HepG2 (cell line): ENCODE measurements at places on chromosomes 6 and 20. TPM values are rescaled to one million over a fixed set of nuclear protein-coding genes. Genes with fewer than 3 reads are reported as not detected.

Gene KCNS1
- not detected in 2 replicates for total RNA-seq

DNA sequence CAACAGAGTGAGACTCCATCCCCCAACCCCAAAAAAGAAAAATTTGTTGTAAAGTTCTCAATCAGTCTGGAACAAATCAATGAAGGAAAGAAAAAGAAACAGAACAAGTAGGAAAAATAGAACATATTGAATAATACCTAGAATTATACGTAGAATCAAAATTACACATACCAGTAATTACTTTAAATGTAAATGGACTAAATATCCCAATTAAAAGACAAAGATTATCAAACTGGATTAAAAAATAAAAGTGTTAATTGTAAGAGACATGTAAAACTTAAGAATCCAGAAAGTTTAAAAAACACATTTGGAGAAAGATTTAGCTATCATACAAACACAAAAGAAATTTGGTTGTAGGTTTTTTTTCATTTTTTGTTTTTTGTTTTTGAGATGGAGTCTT is 12.3 kb upstream of the CDYL start:
- H3K36me3 ChIP-seq, result no peaks in the 10 kb centered on the region
- H3K4me3 ChIP-seq, result no peak overlapping the region
- no peak for DNase-seq
- no peak overlapping the region for H3K27ac ChIP-seq
- H3K4me1 ChIP-seq, result no peaks in the 10 kb centered on the region

Gene DNAH8
- total RNA-seq, result not detected in 2 replicates

- no peak overlapping the region for H3K27ac ChIP-seq
- H3K4me1 ChIP-seq, result 0 out of 2 replicates have a peak, but pooled peaks cover 5% of the 10 kb centered on the region
- H3K27me3 ChIP-seq, result peaks cover 34% of the 10 kb centered on the region
- DNase-seq, result peak; percentile 49
Observed at GRCh38 chr20:63495741-63496595, 2.9 kb downstream of the EEF1A2 start.

GRCh38 chr6:36702656-36703055 is 5.0 kb downstream of the RAB44 start:
- no peak for DNase-seq
- no peak overlapping the region for H3K27ac ChIP-seq
- peaks cover 10% of the 10 kb centered on the region; the same call in 1 of the 2 replicates for H3K27me3 ChIP-seq
- H3K4me1 ChIP-seq, result no peaks in the 10 kb centered on the region

DNA sequence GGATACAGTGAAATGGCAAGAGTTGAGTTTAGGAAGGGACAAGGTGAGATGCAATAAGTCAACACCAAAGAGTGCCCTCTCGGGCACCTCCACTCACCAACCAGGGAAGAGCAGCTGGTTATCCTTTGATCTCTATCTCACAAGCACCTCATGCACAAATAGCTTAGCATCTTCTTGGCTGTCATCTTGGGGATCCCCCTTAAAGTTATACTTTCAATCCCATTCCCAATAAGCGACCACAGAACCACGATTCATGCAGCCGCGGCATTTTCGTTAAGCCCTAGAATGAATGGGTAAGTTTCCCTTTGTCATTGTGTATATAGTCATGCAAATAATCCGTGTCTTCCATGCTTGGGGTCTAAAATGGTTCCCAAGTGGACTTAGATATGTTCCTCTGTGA is 73.5 kb downstream of the ADTRP start:
- no peak overlapping the region for H3K4me3 ChIP-seq
- H3K27me3 ChIP-seq, result no peaks in the 10 kb centered on the region
- H3K27ac ChIP-seq, result no peak overlapping the region

GRCh38 chr20:23340524-23340923 is 10.1 kb upstream of the NXT1 start:
- H3K4me1 ChIP-seq, result peaks cover 27% of the 10 kb centered on the region
- H3K36me3 ChIP-seq, result no peaks in the 10 kb centered on the region
- H3K27ac ChIP-seq, result no peak overlapping the region
- DNase-seq, result peak; percentile 77
- H3K27me3 ChIP-seq, result no peaks in the 10 kb centered on the region

DNA sequence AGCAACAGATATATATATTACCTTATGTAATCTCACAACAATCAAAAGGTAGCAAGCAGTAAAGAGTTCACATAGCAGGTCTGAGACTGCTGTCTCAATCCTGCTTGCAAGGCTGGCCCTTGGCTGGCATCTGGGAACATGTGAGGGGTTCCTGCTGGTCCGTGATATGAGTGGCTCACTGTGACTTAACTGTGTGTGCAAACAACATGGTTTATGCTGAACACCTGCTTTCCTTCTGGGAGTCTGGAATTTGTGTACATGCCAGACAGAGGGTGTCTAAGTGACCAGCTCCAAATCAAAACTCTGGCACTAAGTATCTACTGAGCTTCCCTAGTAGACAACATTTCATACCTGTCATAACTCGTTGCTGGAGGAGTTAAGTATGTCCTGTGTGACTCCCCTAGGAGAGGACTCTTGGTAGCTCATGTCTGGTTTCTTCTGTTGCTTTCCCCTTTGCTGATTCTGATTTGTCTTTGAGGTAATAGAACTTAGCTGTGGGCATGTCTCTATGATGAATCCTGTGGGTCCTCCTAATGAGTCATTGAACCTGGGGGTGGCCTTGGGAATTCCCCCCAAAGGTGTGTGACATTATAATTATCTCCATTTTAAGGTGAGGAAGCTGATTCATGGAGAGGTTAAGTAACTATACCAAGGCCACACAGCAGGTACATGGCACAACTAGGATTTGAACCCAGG is 131.6 kb upstream of the NEDD9 start:
- peak overlapping the region; percentile 94 for H3K27ac ChIP-seq
- no peak overlapping the region for H3K4me3 ChIP-seq
- no peak for DNase-seq
- H3K4me1 ChIP-seq, result peaks cover 81% of the 10 kb centered on the region

GRCh38 chr20:57465943-57466342 is 59.0 kb downstream of the CTCFL start:
- DNase-seq, result no peak
- H3K27ac ChIP-seq, result no peak overlapping the region
- H3K36me3 ChIP-seq, result no peaks in the 10 kb centered on the region
- H3K27me3 ChIP-seq, result peaks cover 2% of the 10 kb centered on the region; the same call in 1 of the 2 replicates
- no peak overlapping the region for H3K4me3 ChIP-seq
- H3K4me1 ChIP-seq, result peaks cover 7% of the 10 kb centered on the region

Gene OPN5
- total RNA-seq, result not detected in 2 replicates

DNA sequence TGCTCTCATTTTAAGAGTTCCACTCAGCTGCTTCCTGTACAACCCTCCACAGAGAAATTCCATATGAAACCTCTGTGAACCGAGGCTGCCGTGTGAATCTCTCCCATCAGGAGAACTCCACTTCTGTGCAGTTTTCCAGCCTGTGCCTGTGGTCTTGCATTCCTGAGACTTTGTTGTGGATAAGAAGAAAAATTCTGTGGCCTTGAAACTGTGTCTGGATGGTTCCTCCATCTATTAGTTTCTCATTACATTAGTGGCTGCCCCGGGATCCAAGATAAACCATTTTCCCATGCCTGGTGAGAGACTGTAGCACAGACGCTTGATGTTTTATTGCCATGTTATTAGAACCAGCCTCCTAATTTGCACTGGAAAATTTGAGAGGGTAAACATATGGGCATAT is 40.8 kb upstream of the TIAM2 start:
- H3K4me1 ChIP-seq, result peaks cover 21% of the 10 kb centered on the region
- DNase-seq, result no peak

Gene C2
- 70.9 and 165 TPM in 2 replicates for total RNA-seq

GRCh38 chr6:139847457-139847813 is 473.0 kb upstream of the CITED2 start:
- no peak for DNase-seq
- H3K27ac ChIP-seq, result no peak overlapping the region
- no peaks in the 10 kb centered on the region for H3K27me3 ChIP-seq
- H3K36me3 ChIP-seq, result no peaks in the 10 kb centered on the region
